CD4-positive, alpha-beta T cell (primary cell): ENCODE measurements at places on chromosomes 2 and 18. TPM values are rescaled to one million over a fixed set of nuclear protein-coding genes. Genes with fewer than 3 reads are reported as not detected.
A peak's percentile ranks its signal among the peaks of the same experiment; 100 is the strongest.

The OLA1 gene
- 38.1 TPM for total RNA-seq

The L3MBTL4 gene
- 0.19 TPM for total RNA-seq

The LRP1B gene
- not detected for total RNA-seq

The TRAK2 gene
- total RNA-seq = 32.5 TPM

The TLX2 gene
- 0.14 TPM for total RNA-seq

- no peaks in the 10 kb centered on the region for H3K27me3 ChIP-seq
- H3K27ac ChIP-seq = no peak overlapping the region
- H3K4me3 ChIP-seq = no peak overlapping the region
- DNase-seq = no peak
- no peaks in the 10 kb centered on the region for H3K36me3 ChIP-seq
- H3K4me1 ChIP-seq = no peaks in the 10 kb centered on the region
Measured at GRCh38 chr2:142866426-142866825, 11.0 kb upstream of the KYNU start.

DNA sequence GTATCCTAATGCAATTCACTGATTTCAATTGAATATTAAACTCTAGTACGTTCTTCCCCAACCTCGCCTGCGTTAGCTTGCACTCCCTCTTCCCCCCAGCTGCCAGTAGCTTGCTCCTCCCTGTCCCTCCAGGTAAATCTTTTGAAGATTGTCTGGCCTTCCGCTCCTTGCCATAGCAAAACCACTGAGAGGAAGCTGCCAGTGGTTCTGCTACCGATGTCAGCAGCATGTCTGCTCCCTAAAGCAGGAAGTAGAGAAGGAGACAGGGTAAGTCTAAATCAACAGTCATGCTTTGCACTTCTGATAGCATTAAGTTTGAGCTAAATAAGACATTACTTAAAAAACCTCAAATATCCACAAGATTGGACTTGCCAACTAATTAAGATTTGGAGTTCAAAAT is 89.1 kb downstream of the SCN2A start:
- peaks cover 4% of the 10 kb centered on the region for H3K4me1 ChIP-seq
- DNase-seq = no peak
- no peaks in the 10 kb centered on the region for H3K27me3 ChIP-seq
- no peak overlapping the region for H3K27ac ChIP-seq

GRCh38 chr2:15058015-15058720 is 425.7 kb downstream of the LRATD1 start:
- H3K27ac ChIP-seq = no peak overlapping the region
- no peaks in the 10 kb centered on the region for H3K36me3 ChIP-seq
- H3K27me3 ChIP-seq = peaks cover 5% of the 10 kb centered on the region
- H3K4me1 ChIP-seq = no peaks in the 10 kb centered on the region
- no peak for DNase-seq

DNA sequence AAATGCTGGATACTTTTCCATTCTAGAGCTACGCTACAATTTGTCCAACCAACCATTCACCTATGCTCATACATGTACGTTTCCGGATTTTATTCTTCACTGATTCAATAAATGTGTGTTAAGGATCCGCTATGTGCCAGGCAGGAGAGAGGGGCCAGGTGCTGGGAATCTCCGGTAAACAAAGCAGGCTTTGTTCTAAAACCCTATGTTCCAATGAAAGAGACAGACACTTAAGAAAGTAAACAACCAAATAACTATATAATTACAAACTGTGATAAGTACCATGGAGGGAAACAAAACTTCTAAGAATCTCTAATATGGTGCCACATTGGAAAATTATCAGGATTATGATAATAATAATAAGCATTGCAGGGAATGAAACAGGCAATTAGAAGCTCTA is 22.2 kb upstream of the POMC start:
- no peak overlapping the region for H3K27ac ChIP-seq
- no peaks in the 10 kb centered on the region for H3K4me1 ChIP-seq
- no peaks in the 10 kb centered on the region for H3K36me3 ChIP-seq
- no peak for DNase-seq
- no peaks in the 10 kb centered on the region for H3K27me3 ChIP-seq

GRCh38 chr2:85470850-85471800 is 52.6 kb downstream of the SH2D6 start:
- DNase-seq = no peak
- H3K4me1 ChIP-seq = no peaks in the 10 kb centered on the region
- H3K36me3 ChIP-seq = no peaks in the 10 kb centered on the region
- H3K4me3 ChIP-seq = no peak overlapping the region
- no peak overlapping the region for H3K27ac ChIP-seq

GRCh38 chr2:70024284-70024683 is 62.9 kb upstream of the ASPRV1 start:
- no peak overlapping the region for H3K27ac ChIP-seq
- H3K27me3 ChIP-seq = no peaks in the 10 kb centered on the region
- no peak for DNase-seq
- peaks cover 2% of the 10 kb centered on the region for H3K36me3 ChIP-seq
- H3K4me3 ChIP-seq = no peak overlapping the region

- H3K27ac ChIP-seq = no peak overlapping the region
- H3K4me1 ChIP-seq = no peaks in the 10 kb centered on the region
- no peak for DNase-seq
- H3K36me3 ChIP-seq = no peaks in the 10 kb centered on the region
- no peaks in the 10 kb centered on the region for H3K27me3 ChIP-seq
Measured at GRCh38 chr2:29360016-29360784, 245.0 kb downstream of the CLIP4 start.

- DNase-seq = no peak
- H3K27me3 ChIP-seq = no peaks in the 10 kb centered on the region
Measured at GRCh38 chr18:63206433-63207142, 113.0 kb downstream of the BCL2 start.

DNA sequence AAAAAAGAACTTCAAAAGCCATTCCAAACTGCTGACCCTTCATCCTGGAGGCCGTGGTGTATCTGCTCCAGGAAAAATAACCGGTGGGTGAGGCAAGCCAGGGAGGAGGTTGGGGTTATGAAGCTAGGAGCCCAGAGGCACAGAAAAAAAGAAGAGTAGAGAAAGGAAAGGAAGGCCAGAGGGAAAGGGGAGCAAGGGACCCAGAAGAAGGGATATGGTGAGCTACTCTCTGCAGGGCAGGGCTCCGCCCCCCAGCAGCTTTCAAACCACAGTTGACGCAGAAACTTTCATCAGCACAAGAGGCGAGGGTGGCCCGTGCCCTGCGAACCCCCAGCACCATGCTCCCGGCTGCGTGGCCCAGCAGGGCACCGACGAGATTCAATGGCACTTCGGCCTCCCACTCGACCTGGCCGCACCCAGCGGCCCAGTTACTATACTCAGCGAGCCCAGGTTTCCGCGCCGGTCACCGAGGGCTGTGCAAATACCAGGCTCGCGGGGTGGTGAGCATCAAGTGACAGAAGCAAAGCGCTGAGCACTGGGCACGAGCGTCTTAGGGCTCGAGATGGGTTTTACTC is 665 bp downstream of the MCM6 start:
- no peaks in the 10 kb centered on the region for H3K27me3 ChIP-seq
- peaks cover 19% of the 10 kb centered on the region for H3K4me1 ChIP-seq
- H3K4me3 ChIP-seq = peak overlapping the region; percentile 94
- H3K27ac ChIP-seq = peak overlapping the region; percentile 76

DNA sequence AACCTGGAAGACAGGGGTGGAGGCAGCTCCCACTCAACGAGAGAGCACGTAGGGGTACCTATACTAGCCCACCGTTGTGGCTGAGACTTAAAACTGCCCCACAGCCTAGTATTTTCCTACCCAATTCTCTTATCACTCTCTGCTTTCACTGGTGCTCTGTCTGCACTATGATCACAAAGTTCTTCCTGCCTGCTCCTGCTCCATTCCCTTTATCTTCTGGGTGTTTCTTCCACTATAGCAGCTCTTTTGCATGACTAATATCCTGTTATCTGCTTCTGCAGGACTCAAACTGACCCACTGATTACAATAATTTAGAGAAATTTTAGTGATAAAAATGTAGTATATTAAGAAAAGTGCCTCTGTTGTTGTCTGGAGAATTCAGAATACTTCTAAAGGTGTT is 184.8 kb downstream of the LRP1B start:
- no peaks in the 10 kb centered on the region for H3K4me1 ChIP-seq
- no peak overlapping the region for H3K27ac ChIP-seq
- DNase-seq = no peak
- no peaks in the 10 kb centered on the region for H3K36me3 ChIP-seq

- H3K4me1 ChIP-seq = no peaks in the 10 kb centered on the region
- H3K27me3 ChIP-seq = no peaks in the 10 kb centered on the region
- no peaks in the 10 kb centered on the region for H3K36me3 ChIP-seq
- H3K4me3 ChIP-seq = no peak overlapping the region
- H3K27ac ChIP-seq = no peak overlapping the region
Measured at GRCh38 chr2:240363746-240364581, 71.5 kb upstream of the GPC1 start.

DNA sequence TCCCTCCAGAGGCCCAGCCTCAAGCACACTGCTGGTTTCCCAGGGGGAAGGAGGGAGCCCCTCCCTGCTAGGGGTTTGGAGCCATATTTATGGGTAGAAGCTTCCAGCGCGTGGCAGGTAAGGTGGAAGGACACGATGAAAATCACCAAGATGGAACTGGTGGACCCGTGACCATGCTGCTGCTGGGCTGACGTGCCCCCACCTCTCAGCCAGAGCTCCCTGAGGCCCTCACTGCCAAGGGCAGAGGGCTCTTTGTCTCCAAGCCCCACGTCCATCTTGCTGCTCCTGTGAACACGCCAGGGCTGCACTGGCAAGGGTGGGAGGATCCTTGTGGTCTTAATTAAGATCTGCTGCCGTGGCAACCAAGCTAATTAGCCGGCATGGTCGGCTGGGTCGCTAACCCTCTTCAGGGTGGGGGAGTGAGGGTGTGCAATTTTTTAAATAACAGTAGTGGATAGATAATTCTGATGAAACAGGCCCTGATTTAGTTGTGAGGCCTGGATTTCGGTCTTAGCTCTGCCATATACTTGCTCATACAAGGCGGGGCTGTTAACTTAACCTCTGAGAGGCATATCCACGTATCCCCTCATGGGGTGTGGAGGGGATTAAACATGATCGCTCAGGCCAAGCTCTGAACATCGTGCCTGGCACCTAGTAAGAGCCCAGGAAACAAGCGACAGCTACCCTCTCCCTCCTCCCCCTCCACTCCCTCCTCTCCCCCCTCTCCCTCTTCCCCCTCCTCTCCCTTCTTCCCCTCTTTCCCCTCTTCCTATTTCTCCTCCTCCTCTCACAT is 232.8 kb downstream of the CELF4 start:
- DNase-seq = no peak
- H3K4me3 ChIP-seq = no peak overlapping the region
- H3K4me1 ChIP-seq = no peaks in the 10 kb centered on the region
- no peak overlapping the region for H3K27ac ChIP-seq
- H3K36me3 ChIP-seq = no peaks in the 10 kb centered on the region
- no peaks in the 10 kb centered on the region for H3K27me3 ChIP-seq

DNA sequence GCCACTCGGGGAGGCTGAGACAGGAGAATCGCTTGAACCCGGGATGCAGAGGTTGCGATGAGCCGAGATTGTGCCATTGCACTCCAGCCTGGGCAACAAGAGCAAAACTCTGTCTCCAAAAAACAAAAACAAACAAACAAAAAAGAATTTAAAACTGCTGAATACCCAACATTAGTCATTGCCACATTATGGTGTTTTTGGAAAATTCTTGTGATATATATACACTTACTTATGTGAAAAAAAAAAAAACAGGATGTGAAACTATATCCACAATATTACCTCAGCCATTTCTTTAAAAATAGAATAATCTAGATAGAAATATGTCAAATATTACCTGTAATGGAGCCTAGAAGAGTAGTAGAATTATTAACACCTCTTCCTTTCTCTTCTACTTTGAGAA is 288.3 kb upstream of the FN1 start:
- H3K36me3 ChIP-seq = no peaks in the 10 kb centered on the region
- no peak overlapping the region for H3K4me3 ChIP-seq
- no peaks in the 10 kb centered on the region for H3K27me3 ChIP-seq
- H3K4me1 ChIP-seq = no peaks in the 10 kb centered on the region
- no peak for DNase-seq

- H3K27me3 ChIP-seq = no peaks in the 10 kb centered on the region
- no peaks in the 10 kb centered on the region for H3K36me3 ChIP-seq
- H3K27ac ChIP-seq = no peak overlapping the region
- no peaks in the 10 kb centered on the region for H3K4me1 ChIP-seq
- no peak overlapping the region for H3K4me3 ChIP-seq
Measured at GRCh38 chr2:211745295-211746097, 793.1 kb downstream of the ERBB4 start.

DNA sequence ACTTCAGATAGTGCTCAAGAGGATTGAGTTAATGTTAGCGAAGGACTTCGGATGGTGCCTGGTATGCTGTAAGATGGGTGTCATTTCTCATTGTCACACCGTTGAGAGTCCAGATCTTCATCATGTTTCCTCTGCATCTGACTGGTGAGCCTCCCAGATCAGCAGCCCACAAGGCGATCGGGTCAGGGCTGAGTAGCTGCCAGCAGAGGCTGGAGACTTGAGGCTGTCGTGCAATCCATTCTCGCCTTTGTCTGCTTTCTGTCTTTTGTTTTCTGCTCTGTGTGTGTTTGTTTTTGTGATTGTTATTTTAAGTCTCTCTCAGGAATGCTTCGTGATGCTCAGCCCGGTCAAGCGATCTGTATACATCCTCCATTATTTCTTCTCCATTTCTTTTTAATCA is 95.8 kb downstream of the TGOLN2 start:
- peaks cover 2% of the 10 kb centered on the region for H3K27me3 ChIP-seq
- DNase-seq = no peak
- H3K4me3 ChIP-seq = no peak overlapping the region
- no peaks in the 10 kb centered on the region for H3K4me1 ChIP-seq
- H3K27ac ChIP-seq = no peak overlapping the region

DNA sequence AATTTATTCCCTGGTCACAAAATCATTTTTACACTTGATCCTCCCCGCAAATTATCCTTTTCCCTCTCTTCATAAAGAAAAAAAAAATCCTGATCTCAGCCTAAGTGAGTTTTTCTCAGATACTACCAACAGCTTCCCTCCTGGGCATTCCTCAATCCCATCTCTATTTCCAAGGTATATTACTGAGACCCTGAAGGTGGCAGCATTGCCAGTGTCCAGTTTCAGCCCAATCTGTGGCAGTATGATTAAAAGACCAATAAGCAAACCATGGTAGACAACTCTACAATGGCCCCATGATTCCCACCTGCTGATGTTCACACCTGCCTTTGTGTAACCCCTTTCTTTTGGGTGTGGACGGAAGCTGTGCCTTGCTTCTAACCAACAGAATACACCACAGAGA is 45.1 kb downstream of the CCDC93 start:
- H3K27me3 ChIP-seq = no peaks in the 10 kb centered on the region
- no peak for DNase-seq
- peaks cover 87% of the 10 kb centered on the region for H3K36me3 ChIP-seq
- no peaks in the 10 kb centered on the region for H3K4me1 ChIP-seq
- H3K4me3 ChIP-seq = no peak overlapping the region

DNA sequence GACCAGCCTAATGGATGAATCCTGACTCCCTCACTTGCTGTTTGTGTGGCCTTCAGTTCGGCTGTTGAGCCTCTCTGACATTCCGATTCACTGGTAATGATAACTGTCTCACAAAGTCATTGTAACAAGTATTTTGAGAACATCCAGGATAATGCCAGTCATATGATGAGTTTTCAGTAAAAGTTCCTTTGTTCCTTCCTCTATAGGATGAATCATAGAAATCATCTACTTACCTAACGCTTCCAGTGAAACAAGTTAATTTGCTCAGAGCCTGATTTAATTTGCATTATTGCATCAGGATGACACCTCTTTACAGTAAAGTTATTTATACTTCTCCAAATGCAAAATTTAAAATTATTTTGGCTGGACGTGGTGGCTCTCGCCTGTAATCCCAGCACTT is 32.0 kb downstream of the RAB31 start:
- no peaks in the 10 kb centered on the region for H3K36me3 ChIP-seq
- H3K27me3 ChIP-seq = peaks cover 17% of the 10 kb centered on the region
- H3K4me3 ChIP-seq = no peak overlapping the region
- no peaks in the 10 kb centered on the region for H3K4me1 ChIP-seq
- no peak overlapping the region for H3K27ac ChIP-seq
